ENCODE measurements at places on chromosomes 2 and 18.

GRCh38 chr2:168336786-168337388, 89.5 kb upstream of the STK39 start:
- DNase-seq, result no peak

- no peak for DNase-seq
Observed at GRCh38 chr18:5097116-5097703, 99.8 kb downstream of the AKAIN1 start.

DNA sequence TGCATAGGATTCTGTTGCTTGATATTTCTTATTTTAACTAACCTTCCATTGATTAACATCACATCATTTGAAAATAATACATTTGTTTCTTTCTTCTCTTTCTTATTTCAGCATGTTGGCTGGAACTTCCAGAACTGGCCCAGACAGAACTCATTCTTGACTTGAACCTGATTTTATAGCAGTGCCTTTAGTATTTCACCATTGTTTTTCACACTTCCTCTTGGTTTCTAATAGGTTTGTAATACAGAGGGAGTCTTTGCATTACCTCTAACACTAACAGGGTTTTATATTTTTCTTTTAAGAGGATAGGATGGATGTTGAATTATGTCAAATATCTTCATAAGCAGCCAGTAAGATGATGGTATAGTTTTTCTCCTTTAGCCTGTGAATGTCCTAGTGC, 39.2 kb downstream of the SEMA4F start:
- DNase-seq, result no peak

GRCh38 chr18:23853448-23854195, 160.9 kb upstream of the TTC39C start:
- no peak for DNase-seq

DNA sequence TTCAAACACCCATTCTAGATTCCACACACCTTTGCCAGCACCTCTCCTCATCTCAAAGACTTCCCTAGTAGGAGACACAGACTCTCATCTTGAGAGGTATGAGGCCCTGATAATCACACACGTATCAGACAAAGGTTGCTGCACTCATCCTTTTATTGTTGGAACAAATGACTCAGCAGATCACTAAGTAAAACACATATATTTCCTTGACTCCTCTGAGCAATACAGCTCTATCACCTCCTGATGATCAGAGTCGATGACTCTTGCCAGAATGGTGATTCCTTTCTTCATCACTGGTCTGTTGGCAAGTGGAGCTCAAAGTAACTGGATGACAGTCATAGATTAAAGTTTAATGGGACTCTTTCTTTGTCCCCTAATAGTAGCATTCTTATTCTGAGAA, 1049.2 kb upstream of the ZEB2 start:
- no peak for DNase-seq

- no peak for DNase-seq
Observed at GRCh38 chr2:119006441-119006840, 64.4 kb downstream of the MARCO start.

GRCh38 chr2:203535784-203536585, 884 bp upstream of the RAPH1 start:
- no peak for DNase-seq
